Activated CD4-positive, alpha-beta T cell treated with anti-CD3 and anti-CD28 coated beads, Interleukin-2, amount 50 U/mL, for 24 hours (primary cell): ENCODE measurements at places on chromosomes 4 and X.

DNA sequence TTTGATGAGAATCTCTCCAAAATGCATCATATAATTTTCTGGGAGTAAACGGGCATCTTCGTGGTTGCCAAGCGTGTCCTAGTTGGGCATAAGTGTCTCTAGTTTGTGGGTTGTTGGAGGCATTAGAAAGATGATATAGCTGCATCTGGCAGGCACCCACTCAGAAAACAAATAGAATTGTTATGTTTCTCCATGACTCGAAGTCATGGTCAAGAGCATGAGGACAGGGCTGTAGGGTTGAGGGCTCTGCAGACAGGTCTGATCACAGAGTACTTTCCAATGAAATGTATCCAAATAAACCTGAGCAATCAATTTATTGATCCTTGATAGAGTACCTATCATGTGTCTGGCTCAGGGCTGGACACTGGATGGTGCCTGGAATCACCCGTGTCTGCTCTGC, 82.7 kb downstream of the SORCS2 start:
- no peak for DNase-seq

DNA sequence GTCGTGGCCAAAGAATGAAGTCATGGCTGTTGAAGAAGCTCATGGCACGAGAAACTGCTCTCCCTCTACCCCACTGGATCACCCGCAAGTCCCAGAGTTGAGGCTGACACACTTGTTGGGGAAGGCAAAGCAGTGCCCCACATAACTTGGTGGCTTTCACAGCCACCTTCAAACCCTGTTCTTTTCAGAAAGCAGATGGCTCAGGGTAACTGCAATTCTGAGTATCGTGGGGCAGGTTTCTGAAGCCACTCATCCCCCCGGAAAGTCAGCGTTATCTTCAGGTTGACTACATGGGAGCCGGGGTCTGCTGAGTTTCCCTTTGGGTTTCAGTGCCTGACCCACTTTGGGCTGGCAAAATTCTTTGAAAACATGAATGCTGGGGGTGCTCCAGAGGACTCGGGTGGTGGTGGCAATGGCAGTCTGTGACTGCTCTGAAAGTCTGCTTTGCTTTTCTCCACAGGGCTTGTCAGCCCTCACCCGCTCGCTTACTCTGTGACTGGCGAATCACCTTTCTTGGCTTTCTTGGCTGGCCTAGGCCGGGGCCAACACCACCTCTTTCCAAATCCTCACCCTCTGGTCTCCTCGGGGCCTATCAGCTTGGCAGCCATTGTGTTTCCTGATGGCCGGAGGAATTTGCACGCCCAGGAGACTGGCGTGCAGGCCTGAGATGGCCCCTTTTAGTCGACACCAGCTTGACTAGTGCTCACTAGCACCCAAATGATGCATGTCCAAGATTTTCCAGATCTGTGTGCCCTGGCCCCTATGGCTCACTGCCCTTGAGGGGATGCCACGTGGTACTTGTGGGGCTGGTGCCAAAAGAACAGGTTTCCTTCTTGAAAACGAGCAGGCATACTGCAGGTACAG, 7.3 kb downstream of the PPP1R3F start:
- DNase-seq: no peak

DNA sequence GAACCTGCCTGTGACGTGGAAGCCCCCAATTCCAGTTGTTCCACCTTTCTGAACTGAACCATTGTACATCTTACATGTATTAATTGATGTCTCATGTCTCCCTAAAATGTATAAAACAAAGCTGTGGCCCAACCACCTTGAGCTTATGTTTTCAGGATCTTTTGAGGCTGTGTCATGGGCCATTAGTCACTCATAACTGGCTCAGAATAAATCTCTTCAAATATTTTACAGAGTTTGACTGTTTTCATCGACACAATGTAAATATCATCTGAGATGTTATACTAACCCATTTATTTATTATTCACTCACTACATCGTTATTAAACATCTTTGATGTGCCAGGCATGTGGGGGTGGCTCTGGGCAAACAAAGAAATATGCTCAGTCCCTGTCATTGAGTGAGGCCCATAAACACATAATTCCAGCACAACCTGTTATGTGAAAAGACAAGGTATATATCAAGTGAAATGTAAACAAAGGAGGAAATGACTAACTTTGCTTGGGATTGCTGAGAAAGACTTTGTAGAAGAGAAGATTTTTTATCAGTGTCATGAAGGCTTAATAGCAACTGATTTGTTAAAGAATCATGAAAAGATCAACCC, 34.5 kb upstream of the PPM1K start:
- no peak for DNase-seq

DNA sequence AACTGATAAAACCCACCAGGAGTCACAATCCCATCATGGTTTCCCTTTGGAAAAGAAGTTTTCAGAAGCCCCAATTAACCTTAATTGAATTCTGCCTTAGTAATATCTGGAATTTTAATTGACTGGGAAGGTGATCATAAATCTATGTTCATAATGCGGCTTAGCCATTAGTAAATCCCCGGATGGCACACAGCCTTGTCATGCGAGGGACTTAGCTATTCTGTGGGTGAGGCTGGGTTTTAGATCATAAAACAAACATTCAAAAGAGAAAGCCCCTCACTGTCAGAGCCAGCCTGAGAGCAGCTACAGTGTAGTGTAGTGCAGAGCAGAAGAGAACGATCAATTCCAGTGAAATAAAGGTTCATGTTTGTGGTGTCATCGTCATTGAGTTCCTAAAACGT, 124.0 kb upstream of the NOCT start:
- no peak for DNase-seq

- no peak for DNase-seq
These were observed 60.5 kb upstream of the USP9X start for GRCh38 chrX:41024755-41025154.

DNA sequence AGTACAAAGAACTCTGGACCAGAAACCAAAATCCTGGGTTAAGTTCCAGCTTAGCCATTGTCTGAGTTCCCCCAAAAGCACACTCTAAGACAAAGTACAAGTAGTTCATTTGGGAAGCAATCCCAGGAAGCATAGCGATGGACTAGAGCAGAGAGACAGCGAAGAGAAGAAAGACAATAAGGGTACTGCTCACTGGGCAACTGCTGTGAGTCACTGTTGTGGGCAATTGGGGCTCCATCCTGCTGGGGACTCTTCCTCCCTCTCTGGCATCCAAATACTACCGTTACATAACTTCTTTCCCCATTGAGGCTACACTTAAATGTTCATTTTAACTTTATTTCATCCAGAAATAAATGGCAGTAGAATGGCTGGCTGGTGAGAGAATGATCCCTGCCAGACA, 14.1 kb downstream of the SRPX start:
- no peak for DNase-seq
